ENCODE measurements at places on chromosomes 4 and X. TPM values are rescaled to one million over a fixed set of nuclear protein-coding genes. Genes with fewer than 3 reads are reported as not detected.

The GASK1B gene
- 3.1 TPM for polyA plus RNA-seq

GRCh38 chr4:178296669-178297068, 854.4 kb upstream of the AGA start:
- DNase-seq: no peak

The GPR50 gene
- polyA plus RNA-seq: not detected

DNA sequence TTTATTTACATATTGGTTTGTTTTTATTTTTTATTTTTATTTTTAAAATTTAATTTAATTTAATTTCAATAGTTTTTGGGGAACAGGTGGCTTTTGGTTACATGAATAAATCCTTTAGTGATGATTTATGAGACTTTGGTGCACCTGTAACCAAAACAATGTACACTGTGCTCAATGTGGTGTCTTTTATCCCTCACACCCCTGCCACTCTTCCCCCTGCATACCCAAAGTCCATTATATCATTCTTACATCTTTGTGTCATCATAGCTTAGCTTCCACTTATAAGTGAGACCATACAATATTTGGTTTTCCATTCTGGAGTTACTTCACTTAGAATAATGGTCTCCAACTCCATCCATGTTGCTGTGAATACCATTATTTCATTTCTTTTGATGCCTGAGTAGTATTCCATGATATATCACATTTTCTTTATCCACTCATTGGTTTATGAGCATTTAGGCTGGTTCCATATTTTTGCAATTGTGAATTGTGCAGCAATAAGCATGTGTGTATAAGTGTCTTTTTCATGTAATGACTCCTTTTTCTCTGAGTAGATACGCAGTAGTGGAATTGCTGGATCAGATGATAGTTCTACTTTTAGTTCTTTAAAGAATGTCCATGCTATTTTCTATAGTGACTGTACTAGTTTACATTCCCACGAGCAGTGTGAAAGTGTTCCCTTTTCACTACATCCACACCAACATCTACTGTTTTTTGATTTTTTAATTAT, 157.1 kb downstream of the CPXCR1 start:
- DNase-seq: no peak

The ZNF81 gene
- 5.0 TPM for polyA plus RNA-seq

DNA sequence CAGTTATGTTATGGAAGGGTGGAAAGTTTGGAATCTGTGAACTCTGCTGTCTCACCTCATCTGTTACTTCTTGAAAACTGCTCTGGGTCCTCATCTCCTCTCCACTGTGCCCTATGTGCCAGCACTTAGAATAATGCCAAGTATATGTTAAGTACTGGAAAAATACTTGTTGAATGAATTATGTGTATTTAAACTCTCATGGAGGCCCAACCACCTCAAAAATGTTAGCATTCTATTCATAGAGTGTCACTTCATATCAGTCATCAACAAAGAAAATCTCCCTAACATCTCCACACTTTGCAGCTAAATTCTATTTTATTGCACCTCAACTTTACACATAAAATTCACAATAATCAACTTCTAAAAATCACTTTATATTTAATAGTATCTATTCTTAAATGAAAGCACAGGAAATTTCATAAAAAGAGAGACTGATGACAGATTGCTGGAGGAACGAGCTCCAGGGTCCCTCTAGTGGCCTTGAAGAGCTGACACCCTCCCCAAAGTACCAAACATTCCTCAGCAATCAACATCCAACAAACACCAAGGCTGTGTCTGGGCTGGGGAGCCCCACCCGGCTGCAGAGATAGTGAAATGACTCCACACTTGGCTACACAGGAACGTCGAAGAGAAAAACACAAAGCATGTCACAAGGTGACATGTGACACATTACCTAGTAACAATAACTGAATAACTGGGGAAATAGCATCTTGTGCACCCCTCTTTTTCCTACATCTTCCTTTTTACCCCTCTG, 45.8 kb downstream of the SLC39A8 start:
- DNase-seq: peak; percentile 4

The PABPC1L2A gene
- polyA plus RNA-seq: not detected

The TEX13C gene
- not detected for polyA plus RNA-seq

- DNase-seq: no peak
Measured at GRCh38 chrX:6777238-6778002, 242.5 kb upstream of the VCX3A start.

The PABPC4L gene
- polyA plus RNA-seq: 0.18 TPM

DNA sequence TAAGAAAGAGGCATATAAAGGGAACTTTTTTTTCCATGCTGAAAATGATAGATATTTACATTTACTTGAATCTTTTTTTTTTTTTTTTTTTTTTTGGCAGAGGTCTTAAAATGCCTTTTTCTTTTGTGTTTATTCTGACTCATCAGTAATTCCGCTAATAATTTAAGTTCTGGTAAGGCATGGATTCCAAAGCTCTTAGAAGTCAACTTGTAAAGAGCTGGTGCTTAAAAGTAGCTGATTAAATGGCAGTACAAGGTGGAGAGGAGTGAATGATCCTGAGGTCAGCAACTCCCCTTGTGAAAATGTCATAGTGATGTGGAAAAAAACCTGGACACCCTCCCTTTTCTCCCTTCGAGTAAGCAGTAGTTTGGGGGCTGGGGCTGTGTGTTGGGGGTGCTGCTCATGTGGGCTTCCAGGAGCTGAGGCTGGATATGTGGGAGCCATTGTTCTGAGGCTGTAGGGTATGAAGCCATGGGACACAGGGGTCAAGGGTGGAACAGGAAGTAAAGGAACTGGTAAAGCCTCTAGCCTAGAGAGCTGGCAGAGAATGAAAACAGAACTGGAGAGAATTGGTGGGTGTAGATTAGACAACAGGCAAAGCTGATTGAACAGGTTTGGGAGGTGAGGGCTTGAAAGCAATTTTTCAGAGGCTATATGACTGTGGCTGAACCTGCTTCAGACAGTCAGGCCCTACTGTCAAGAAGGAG, 41.0 kb upstream of the PITX2 start:
- no peak for DNase-seq

The ADH7 gene
- 2.2 TPM for polyA plus RNA-seq

GRCh38 chr4:3107691-3108121, 33.2 kb downstream of the HTT start:
- DNase-seq: no peak

GRCh38 chr4:121740796-121741409, 24.1 kb downstream of the SMIM43 start:
- no peak for DNase-seq

DNA sequence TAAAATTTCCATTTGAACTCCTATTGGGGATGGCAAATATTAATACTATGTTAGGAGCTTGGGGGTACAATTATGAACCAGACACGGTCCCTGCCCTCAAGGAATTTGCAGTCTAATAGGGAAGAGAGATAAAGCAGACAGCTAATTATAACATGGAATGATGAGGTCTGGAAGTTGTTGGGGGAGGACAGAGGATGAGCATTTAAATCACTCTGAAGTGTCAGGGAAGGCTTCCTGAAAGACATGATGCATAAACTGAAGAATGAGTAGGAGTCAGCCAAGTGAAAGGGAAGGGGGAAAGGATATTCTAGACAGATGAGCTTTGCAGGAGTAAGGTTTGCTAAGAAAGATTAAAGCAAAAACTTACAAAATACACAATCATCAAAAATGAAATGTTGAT, 15.9 kb downstream of the PLAC1 start:
- DNase-seq: no peak

- DNase-seq: no peak
Measured at GRCh38 chrX:43500996-43501694, 155.0 kb upstream of the MAOA start.

DNA sequence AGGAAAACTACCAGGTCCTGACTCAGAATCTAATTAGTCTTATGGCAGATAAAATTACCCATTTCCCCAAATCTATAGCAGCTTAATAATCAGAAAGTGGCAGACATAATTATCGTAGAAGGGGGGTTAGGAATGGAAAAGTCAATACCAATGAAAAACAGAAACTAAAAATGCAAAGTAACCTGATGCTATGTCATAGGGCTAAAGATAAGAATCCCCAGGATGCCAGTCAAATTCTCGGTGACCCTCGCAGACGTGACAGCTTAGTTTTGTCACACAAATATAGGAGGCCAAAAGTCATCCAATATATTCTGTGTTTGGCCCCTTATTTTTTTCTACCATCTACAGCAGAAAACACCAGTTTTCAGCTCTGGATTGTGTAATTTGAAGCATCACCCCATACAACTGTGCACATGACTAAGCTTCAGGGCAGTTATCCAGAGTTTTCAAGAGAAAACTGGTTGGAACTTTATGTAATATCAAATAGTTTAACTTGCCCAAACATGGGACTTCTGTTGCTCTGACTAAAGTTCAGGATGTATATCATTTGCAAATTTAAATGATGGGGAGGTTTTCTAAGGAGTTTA, 30.9 kb downstream of the RASSF6 start:
- no peak for DNase-seq

GRCh38 chr4:5980436-5981155, 37.6 kb downstream of the C4orf50 start:
- DNase-seq: no peak

DNA sequence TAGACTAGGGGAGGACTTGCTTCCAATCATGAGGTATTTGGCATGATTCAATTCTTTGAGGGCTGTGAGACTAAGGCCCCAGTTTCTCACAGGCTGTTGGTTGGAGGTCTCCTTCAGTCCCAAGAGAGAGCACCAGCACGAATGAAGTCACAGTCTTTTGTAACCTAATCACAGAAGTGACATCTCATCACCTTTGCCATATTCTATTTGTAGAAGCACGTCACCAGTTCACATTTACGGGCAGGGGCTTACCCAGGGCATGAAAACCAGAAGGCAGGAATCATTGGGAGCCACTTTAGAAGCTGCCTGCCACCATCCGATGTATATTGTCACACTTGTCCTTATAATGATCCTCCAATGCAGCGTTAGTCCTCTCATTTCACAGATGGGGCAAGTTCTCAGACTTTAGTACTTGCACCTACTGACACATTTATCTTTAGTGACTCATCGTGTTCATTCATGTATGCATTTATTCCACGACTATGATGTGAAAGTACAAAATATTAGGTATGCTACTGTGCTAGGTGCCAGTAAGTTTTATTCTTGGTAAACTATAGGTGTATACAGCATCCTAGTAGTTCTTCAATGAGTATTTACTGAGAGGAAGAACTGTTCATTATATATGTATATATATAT, 163.8 kb upstream of the PGRMC2 start:
- DNase-seq: no peak

- DNase-seq: no peak
Measured at GRCh38 chrX:250965-251364, 30.2 kb upstream of the PLCXD1 start.

DNA sequence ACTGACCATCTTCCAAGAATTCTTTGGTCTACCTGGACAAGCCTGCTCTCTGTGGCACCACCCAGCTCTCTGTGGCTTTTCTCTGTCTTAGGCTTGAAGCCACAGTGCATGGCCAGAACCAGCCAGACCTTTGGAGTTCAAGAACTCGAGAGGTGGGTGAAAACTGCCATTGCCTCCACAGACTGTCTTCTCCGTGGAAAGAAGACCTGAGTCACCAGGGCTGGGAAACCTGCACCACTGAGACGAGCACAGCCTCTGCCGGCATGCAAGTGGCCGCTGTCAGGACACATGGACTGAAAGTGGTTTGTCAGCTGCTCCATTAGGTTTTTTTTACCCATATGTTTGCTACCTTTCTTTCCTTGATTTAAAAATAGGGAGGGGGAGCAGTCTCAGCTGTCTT, 74.5 kb downstream of the MGST2 start:
- DNase-seq: no peak

The FAM9B gene
- polyA plus RNA-seq: not detected

DNA sequence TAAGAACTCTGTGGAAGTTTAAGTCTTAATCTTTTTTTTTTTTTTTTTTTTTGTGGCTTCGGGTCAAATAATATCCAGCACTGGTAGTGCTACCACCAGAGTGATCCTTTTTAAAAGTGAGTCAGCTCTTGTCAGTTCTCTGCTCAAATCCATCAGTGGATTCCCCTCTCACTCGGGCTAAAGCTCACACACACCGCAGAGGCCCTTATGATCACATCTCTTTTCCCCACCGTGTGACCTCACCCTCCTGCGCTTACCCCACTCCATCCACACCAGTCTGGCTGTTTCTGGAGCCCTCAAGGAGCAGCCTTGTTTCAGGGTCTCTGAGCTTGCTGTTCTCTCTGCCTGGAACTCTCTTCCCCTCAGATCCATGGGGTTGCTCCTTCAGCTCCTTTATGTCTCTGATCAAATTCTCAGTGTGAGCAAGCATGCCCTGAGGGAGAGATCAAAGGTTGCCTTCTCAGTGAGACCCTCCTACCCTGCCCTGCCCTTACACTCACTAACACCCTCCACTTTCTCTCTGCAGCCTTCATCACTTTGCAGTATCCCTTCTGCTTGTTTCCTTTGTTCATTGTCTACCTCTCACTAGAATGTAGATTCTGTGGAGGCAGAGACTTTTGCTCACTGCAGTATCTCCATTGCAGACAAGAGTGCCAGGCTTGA, 19.8 kb upstream of the BEND4 start:
- DNase-seq: no peak

GRCh38 chr4:57147335-57148060, 37.3 kb upstream of the IGFBP7 start:
- DNase-seq: no peak

DNA sequence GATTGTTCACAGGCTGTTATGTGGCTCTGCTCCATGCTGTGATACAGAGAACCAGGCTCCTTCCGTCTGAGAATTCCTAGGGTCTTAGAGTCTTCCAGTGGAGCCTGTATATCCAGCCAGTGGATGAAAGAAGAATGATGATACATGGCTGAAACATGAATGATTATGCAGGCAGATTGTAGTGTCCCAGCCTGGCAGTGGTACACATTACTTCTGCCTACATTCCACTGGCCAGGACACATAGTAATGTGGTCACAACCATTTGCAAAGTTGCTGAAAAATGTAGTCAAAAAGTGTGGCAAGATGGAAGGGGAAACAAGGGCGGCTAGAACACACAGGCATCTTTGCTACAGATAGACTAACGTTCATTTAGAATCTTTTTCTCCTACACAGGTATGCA, 4.5 kb upstream of the GBA3 start:
- DNase-seq: no peak

The CHM gene
- 20.4 TPM for polyA plus RNA-seq

The TTC29 gene
- not detected for polyA plus RNA-seq

DNA sequence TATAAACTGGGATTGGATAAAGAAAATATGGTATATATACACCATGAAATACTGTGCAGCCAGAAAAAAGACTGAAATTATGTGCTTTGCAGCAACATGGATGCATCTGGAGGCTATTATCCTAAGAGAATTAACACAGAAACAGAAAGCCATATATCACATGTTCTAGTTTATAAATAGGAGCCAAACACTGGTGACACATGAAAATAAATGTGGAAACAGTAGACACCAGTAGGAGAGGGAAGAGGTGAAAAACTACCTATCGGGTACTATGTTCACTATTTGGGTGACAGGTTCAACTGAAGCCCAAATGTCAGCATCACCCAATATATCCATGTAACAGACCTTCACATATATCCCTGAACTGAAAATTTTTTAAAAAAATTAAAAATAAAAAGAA, 725.1 kb downstream of the C4orf33 start:
- DNase-seq: no peak

DNA sequence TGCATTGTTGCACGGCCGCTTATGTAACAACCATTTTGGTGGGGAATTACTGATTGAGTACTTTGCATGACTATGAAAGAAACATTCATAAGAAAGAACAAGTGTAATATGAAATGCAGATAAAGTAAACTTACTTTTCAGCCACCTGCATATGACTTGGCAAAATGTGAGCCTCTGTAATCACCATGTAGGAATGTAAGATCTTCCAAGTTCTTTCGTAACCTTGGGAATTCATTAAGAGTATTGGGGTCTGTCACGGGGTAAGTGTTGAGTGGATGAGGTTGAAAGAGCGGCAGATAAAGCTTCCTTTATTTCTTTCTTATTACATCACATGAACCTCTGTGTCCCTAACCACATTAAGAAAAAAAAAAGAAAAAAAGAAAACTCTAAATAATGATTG, 348.5 kb upstream of the NR3C2 start:
- DNase-seq: no peak
